Mesenchymal stem cell (in vitro differentiated cells and primary cell): ENCODE measurements at places on chromosomes 3 and 15.
A peak's percentile ranks its signal among the peaks of the same experiment; 100 is the strongest.

GRCh38 chr3:141530415-141530768 is 43.6 kb downstream of the RASA2 start:
- H3K4me3 ChIP-seq, result peak overlapping the region; percentile 60
- peaks cover 17% of the 10 kb centered on the region for H3K36me3 ChIP-seq
- no peaks in the 10 kb centered on the region for H3K27me3 ChIP-seq
- no peak overlapping the region for H3K27ac ChIP-seq

DNA sequence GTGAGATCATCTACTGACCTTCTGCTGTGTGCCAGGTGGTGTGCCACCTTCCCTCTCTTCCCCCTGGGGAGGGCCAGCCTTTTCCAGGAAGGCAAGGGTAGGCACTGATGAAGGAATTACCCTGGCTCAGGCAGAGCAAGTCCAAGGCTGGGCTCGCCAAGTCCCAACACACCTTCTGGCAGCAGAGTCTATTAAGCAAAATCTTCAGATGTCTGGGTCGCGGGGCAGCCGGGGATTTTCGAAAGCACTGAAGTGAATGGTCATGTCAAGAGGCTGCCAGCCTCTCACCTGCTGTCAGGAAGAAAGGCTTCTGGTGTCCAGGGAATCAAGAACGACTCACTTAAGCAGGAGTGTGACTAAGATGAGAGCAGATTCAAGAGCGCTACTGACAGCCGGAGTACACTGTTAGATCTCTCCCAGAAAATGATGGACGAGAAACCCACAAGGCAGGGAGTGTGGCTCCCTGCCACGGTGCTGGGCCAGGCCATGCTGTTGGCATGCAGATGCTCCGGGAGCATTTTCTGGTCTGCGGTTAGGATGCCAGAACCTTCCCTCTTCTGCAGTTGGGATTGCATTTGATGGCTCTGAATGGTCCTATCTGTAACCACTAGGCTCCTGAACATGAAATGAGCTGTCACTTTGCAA is 479.8 kb downstream of the SHQ1 start:
- no peaks in the 10 kb centered on the region for H3K4me1 ChIP-seq
- no peak overlapping the region for H3K4me3 ChIP-seq
- no peak overlapping the region for H3K27ac ChIP-seq
- no peaks in the 10 kb centered on the region for H3K36me3 ChIP-seq

GRCh38 chr15:91807122-91807521 is 46.4 kb upstream of the SLCO3A1 start:
- no peaks in the 10 kb centered on the region for H3K36me3 ChIP-seq
- no peaks in the 10 kb centered on the region for H3K27me3 ChIP-seq
- no peak for DNase-seq
- no peak overlapping the region for H3K27ac ChIP-seq

DNA sequence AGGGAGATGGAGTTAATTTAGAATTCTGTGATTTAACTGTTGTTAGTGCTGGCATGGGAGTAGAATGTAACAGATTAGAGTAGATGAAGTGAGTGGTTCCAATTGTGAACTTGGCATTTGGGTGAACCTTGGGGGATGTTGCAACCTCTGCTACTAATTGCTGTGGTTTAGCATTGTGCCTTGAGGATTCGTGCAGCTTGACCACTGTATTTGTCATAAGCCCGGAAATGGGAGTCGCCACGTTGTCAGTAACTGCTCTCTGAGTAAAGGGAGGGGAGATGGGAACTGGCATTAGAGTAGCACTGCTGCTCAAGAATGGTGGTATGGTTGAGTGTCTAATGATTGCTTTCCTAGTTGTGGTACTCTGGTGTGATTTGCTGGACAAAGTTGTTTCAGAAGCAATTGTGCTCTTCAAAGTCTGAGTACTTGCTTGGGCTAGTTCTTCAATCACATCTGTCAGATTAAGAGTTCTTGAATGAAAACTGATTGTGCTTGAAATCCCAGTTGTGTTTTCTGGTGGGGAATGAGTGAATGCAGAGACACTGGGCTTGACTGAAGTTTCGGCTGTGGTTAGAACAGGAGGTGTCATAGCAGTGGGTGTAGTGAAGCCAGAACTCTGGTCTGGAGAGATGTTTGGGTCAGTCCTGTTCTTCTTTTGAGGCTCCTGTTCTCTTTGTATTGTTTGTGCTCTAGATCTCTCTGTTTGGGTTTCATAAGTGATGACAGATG is 15.4 kb downstream of the IGSF10 start:
- no peak overlapping the region for H3K27ac ChIP-seq
- DNase-seq, result peak; percentile 43
- no peak overlapping the region for H3K4me3 ChIP-seq
- no peaks in the 10 kb centered on the region for H3K36me3 ChIP-seq
- H3K27me3 ChIP-seq, result peaks cover 44% of the 10 kb centered on the region

DNA sequence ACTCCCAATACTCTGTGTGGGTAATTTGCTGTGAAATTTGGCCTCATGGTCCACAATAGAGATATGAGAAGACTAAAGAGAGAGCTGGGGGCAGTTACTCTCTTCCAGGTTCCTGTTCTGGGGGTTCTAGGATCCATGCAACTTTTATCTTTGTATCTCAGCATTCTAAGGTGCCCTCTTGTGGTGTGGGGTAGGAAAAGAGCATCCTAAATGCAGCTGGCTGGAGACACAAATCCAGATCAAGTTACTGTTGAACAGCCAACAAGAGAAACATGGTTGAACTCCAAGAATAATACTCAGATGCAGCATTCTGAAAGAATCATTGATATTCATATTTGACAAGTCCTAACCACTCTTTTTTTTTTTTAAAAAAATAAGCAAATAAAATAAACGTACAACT is 238.2 kb downstream of the GREM1 start:
- H3K4me1 ChIP-seq, result peaks cover 10% of the 10 kb centered on the region
- no peak overlapping the region for H3K27ac ChIP-seq
- H3K27me3 ChIP-seq, result no peaks in the 10 kb centered on the region
- H3K36me3 ChIP-seq, result no peaks in the 10 kb centered on the region
- peak; percentile 61 for DNase-seq
- H3K4me3 ChIP-seq, result no peak overlapping the region

- H3K27ac ChIP-seq, result no peak overlapping the region
- H3K4me3 ChIP-seq, result no peak overlapping the region
- no peak for DNase-seq
- H3K4me1 ChIP-seq, result no peaks in the 10 kb centered on the region
- H3K36me3 ChIP-seq, result no peaks in the 10 kb centered on the region
- no peaks in the 10 kb centered on the region for H3K27me3 ChIP-seq
Observed at GRCh38 chr15:25465835-25466234, 27.0 kb upstream of the UBE3A start.

GRCh38 chr3:151307583-151308488 is 8.8 kb downstream of the GPR87 start:
- no peaks in the 10 kb centered on the region for H3K36me3 ChIP-seq
- peaks cover 12% of the 10 kb centered on the region for H3K4me1 ChIP-seq
- H3K27me3 ChIP-seq, result no peaks in the 10 kb centered on the region
- no peak for DNase-seq
